ENCODE measurements at places on chromosomes 3 and 15. TPM values are rescaled to one million over a fixed set of nuclear protein-coding genes. Genes with fewer than 3 reads are reported as not detected.

DNA sequence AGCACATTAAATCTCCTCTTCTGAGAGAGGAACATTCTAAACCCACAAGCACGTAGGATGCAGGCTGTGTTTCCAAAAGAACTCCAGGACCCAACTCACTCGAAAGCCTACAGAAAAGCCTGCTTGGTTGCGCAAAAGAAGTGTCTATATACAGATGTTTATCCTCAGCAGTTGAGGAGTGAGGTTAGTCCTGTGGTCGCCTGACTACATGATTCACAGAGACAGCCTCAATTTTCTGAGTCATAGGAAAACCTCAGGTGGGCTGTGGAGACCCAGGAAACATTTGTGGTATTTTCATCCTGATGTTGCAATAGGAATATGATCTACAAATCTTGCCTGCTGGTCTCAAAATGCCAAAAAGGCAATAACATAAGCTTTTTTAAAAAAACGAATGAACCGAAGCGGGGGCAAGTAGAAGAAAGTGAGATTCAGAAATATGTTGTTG, 183.8 kb upstream of the THRB start:
- H3K27me3 ChIP-seq = peaks cover 32% of the 10 kb centered on the region
- DNase-seq = peak; percentile 28
- H3K4me3 ChIP-seq = no peak overlapping the region
- H3K4me1 ChIP-seq = peaks cover 6% of the 10 kb centered on the region

DNA sequence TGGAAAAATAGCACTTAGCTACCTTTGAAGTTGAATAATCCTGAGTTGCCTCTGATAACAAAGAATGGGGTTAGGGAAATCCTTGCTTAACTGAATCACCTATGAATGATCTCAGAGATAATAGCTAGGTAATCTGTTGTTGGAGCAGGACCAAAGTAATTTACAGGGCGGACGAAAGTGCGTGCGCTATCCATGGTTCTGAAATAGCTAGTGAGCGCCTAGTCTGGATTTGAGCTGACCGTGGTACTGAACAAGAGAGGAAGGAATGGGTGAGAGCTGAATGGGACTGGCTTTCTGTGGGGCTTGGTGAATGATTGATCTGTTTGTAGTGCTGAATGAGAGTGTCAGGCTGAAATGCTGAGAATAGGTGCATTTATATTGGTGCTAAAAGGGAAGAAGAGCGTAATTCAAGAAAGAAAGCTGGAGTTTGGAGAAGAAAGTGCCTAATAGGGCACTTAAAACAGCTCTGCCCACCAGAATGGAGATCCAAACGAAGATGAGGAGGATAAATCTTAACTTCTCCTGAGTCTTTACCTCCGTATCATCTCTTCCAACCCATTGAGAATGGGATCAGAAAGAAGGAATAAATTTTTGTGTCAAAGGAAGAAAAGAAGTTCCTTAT, 10.1 kb downstream of the SCN10A start:
- no peaks in the 10 kb centered on the region for H3K4me1 ChIP-seq
- H3K4me3 ChIP-seq = no peak overlapping the region
- H3K27me3 ChIP-seq = peaks cover 2% of the 10 kb centered on the region
- no peaks in the 10 kb centered on the region for H3K36me3 ChIP-seq
- no peak overlapping the region for H3K27ac ChIP-seq

The EXD1 gene
- total RNA-seq = not detected

GRCh38 chr3:161475905-161476304, 20.7 kb upstream of the OTOL1 start:
- no peak for DNase-seq
- H3K27ac ChIP-seq = no peak overlapping the region
- no peaks in the 10 kb centered on the region for H3K4me1 ChIP-seq
- H3K27me3 ChIP-seq = peaks cover 4% of the 10 kb centered on the region
- no peaks in the 10 kb centered on the region for H3K36me3 ChIP-seq
- no peak overlapping the region for H3K4me3 ChIP-seq

- H3K4me3 ChIP-seq = no peak overlapping the region
- H3K36me3 ChIP-seq = no peaks in the 10 kb centered on the region
- no peaks in the 10 kb centered on the region for H3K27me3 ChIP-seq
- H3K4me1 ChIP-seq = peaks cover 58% of the 10 kb centered on the region
- no peak overlapping the region for H3K27ac ChIP-seq
- no peak for DNase-seq
These were observed 262.1 kb downstream of the UACA start for GRCh38 chr15:70501121-70501727.

The KLF13 gene
- 121 TPM for total RNA-seq

DNA sequence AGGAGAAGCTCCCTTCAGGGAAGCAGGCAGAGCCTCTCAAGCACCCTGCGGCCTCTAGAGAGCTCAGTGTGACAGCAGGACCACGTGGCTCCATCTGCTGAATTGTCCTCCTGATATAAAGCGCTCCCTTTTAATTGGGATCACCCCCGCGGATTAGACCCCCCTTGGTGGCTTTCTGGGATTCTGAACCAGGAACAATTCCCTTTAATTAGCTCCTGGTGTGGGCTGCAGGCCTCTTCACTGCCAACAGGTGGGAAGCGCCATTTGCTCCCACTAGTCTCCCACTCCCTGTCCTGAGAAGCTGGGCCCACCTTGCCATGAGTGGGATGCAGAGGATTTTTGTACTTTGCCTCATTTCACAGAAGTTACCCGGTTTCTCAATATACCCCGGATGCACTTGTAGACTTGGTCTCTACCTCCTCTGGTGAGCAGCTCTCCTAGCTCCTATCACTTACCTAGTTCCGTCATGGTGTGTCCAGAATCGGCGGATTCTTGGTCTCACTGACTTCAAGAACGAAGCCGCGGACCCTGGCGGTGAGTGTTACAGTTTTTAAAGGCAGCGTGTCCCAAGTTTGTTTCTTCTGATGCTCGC, 592 bp downstream of the PGPEP1L start:
- no peaks in the 10 kb centered on the region for H3K36me3 ChIP-seq
- peaks cover 6% of the 10 kb centered on the region for H3K27me3 ChIP-seq
- peak overlapping the region; percentile 53 for H3K27ac ChIP-seq
- DNase-seq = no peak

- H3K27ac ChIP-seq = no peak overlapping the region
- H3K4me3 ChIP-seq = no peak overlapping the region
- no peak for DNase-seq
- H3K27me3 ChIP-seq = peaks cover 5% of the 10 kb centered on the region
These were observed 75.5 kb upstream of the NR2E3 start for GRCh38 chr15:71734709-71735384.

The RYK gene
- total RNA-seq = 19.5 TPM

The RGMA gene
- total RNA-seq = 0.47 TPM

- H3K4me3 ChIP-seq = no peak overlapping the region
- peaks cover 35% of the 10 kb centered on the region for H3K36me3 ChIP-seq
- DNase-seq = peak; percentile 74
- no peaks in the 10 kb centered on the region for H3K27me3 ChIP-seq
- peak overlapping the region; percentile 100 for H3K27ac ChIP-seq
These were observed 29.6 kb downstream of the PSTPIP1 start for GRCh38 chr15:77024273-77025082.

GRCh38 chr3:59374818-59375211, 325.0 kb upstream of the CFAP20DC start:
- H3K27ac ChIP-seq = no peak overlapping the region
- H3K36me3 ChIP-seq = no peaks in the 10 kb centered on the region
- H3K27me3 ChIP-seq = no peaks in the 10 kb centered on the region

The ZPLD1 gene
- total RNA-seq = not detected

DNA sequence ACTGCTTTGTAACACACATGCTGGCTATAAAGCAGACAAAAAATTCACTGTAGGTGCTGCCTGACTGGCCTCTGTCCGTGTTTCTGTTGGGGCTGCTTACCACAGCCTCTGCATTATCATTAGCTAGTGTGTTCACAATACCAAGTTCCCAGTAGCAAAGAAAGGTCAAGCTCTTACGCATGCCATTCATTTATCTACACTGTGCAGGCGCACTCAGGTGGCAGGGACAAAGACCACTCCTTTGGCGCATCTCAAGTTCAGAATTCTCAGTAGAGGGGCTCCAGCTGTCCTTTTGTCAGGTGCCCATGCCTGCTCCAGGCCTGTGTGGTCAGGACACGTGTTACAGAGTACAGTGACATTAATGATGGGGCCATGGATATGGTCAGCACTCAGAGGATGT, 22.3 kb downstream of the MLH1 start:
- no peaks in the 10 kb centered on the region for H3K4me1 ChIP-seq
- no peak for DNase-seq
- no peak overlapping the region for H3K4me3 ChIP-seq
- H3K36me3 ChIP-seq = peaks cover 51% of the 10 kb centered on the region
- no peaks in the 10 kb centered on the region for H3K27me3 ChIP-seq

The SCN11A gene
- 0.05 TPM for total RNA-seq

DNA sequence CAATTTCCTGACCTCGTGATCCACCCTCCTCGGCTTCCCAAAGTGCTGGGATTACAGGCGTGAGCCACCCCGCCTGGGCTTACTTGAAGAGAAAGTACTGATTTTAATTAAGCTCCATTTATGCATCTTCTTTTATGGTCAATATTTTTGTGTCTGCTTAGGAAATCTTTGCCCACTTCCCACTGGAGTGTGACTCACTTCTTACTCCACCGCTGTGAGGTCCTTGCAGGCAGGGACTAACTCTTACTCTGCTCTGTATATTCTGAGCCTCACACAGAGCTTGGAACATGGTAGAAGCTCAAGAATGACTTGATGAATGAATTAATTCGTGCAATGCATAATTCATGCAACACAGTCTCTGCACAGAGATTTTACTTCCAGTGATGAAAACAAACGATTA, 2.9 kb upstream of the TM4SF19 start:
- peaks cover 8% of the 10 kb centered on the region for H3K4me1 ChIP-seq
- H3K27ac ChIP-seq = no peak overlapping the region
- no peak for DNase-seq
- H3K4me3 ChIP-seq = no peak overlapping the region

- peaks cover 42% of the 10 kb centered on the region for H3K27me3 ChIP-seq
- peaks cover 1% of the 10 kb centered on the region for H3K36me3 ChIP-seq
- no peak overlapping the region for H3K4me3 ChIP-seq
- H3K4me1 ChIP-seq = peaks cover 2% of the 10 kb centered on the region
- DNase-seq = no peak
These were observed 317 bp downstream of the ROBO2 start for GRCh38 chr3:77040216-77040615.

The SMAD3 gene
- 35.1 TPM for total RNA-seq

The DZIP1L gene
- total RNA-seq = not detected

- H3K4me1 ChIP-seq = no peaks in the 10 kb centered on the region
- peaks cover 12% of the 10 kb centered on the region for H3K36me3 ChIP-seq
- H3K27ac ChIP-seq = no peak overlapping the region
- DNase-seq = no peak
- no peak overlapping the region for H3K4me3 ChIP-seq
These were observed 66.9 kb downstream of the MTHFS start for GRCh38 chr15:79829950-79830349.

DNA sequence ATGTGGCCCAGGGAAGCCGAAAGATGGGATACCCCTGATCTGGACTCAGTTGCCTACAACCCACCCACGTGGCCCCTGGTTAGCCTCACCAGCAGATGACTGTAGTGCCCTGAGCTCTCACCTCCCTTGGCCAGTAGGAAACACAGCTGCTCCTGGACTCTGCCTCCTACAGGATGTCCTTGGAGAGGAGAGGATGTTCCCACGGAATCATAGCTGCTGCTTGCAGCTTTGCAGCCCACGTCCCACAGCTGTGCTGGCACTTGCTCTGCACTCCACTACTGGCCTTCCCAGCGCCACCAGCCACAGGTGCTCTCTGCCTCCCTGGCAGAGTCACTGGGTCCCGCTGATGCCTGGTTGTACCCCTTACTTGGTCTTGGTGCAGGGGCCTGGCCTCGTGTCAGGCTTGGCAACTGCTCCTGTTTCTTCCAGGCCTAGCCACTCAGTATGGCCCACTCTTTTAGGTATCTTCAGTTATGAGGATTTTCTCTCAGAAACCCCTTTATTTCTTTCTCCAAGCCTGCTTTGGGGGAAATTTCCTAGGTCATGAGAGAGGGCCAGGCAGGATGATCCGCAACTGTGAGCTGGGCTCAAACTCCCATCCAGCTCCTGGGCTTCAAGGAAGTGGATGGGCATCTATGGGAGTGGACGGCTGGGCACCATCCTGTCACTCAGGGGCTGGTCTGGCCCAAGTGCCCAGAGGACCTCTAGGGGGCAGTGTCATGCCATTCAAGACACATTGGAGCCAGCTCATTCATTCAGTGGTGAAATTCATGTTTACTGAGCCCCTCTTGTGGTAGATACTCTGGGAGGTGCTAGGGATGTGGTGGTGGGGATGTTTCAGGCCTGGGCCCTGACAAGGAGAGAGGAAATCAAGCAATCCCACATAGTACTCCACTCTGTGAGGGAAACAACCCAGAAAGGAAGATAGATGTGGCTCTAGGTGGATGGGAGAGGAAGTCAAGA, 16.2 kb upstream of the VILL start:
- no peak overlapping the region for H3K27ac ChIP-seq
- no peaks in the 10 kb centered on the region for H3K36me3 ChIP-seq

- H3K36me3 ChIP-seq = peaks cover 8% of the 10 kb centered on the region
- H3K4me1 ChIP-seq = no peaks in the 10 kb centered on the region
- no peaks in the 10 kb centered on the region for H3K27me3 ChIP-seq
These were observed 56.1 kb upstream of the SKIL start for GRCh38 chr3:170301405-170301804.

DNA sequence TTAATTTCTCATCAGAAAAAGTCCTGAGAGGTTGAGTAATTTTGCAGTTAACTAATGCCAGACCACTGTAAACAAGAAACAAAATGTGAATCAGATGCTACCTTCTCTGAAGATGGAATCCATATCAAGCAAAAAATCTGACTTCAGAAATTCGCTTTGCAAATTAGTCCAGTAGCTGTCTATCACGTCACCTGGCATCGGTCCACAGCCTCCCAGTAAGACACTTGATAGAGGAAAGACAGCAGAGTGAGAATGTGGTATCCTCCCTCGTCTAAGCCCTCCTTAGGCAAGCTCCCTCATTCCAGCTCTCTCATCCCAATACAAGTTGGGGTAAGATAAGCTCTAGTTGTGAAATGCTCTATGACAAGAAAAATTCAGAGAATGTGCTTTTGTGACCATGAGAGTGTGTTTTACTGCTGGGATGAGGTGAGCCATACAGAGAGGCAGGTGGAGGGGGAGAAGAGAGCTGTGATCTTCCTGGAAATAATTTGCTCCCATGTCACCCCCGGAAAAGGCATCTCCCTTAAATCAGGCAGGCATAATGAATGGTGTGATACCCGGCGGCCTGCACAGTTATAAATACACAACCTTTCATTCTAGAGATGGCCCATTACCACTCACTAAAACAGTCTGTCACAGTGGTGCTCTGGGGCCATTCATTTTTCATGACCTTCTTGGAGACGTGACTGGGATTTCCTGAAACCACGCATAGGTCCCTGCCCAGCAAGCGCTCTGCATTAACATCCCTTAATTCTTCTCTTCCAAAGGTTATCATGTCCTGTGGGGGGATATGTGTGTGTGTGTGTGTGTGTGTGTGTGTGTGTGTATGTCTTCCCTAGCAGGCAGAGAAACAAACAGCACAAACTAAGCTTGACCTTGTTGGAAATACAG, 602.0 kb upstream of the KCNMB2 start:
- no peaks in the 10 kb centered on the region for H3K27me3 ChIP-seq
- H3K4me3 ChIP-seq = no peak overlapping the region
- H3K36me3 ChIP-seq = no peaks in the 10 kb centered on the region
- DNase-seq = no peak
- peaks cover 7% of the 10 kb centered on the region for H3K4me1 ChIP-seq
- no peak overlapping the region for H3K27ac ChIP-seq
